BJ (cell line): ENCODE measurements at places on chromosomes 12 and 14.

GRCh38 chr14:89576145-89576927, 159.3 kb upstream of the FOXN3 start:
- no peak for DNase-seq

DNA sequence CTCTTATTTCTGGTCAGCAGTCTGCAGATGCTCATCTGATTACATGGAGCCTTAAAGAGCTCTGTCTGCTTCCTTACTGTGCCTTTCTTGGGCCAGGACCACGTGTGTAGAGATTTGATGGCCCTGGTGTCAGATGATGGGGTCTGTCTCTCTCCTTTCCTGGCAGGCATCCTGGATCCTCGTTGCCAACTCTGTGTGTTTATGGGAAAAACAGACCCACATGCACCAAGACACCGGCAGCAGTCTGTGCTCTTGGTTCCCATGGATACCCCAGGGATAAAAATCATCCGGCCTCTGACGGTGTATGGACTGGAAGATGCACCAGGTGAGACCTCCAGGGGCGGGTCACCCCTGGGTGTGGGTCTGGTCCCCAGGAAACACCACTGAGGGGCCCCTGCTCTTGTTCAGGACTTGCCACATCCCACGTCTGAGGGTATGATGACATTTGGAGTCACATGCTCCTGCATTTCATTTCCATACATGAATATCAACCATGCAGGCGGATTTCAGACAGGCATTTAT, 18.5 kb upstream of the ALDH2 start:
- DNase-seq = no peak

GRCh38 chr12:111201036-111201435, 167.9 kb downstream of the PHETA1 start:
- DNase-seq = no peak

DNA sequence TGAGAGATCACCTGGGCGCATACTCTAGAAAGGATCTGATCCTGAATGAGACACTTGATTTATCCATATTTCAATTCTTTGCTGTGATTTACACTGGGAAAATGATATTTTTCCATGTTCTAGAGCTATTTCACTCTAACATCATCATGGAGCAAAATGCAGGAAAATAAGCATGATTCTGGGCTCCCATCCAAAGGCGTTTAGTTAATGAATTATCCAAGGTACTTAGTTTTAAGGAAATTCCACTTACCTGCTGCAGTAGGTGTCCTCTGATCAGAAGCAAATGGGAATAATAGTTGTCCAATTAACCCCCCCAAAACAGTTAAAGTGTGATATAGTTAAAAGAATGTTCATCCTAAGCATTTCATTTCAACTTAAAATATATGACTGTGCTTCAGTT, 204.5 kb upstream of the PRKD1 start:
- DNase-seq = no peak

DNA sequence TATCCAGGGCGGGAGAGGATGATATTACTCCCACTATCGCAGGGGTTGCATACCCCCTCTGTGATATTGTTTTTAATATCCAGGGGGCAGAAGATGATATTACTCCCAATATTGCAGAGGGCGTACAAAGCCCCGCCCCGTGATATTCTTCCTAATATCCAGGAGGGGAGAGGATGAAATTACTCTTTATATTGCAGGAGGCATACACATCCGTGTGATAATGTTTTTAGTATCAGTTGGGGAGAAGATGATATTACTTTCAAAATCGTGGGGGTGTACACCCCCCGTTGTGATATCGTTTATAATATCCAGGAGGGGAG, 52.9 kb upstream of the OXA1L start:
- DNase-seq = no peak

- DNase-seq = no peak
Measured at GRCh38 chr12:105742567-105742874, 396.2 kb downstream of the NUAK1 start.

GRCh38 chr12:19085090-19085489, 44.4 kb upstream of the PLEKHA5 start:
- DNase-seq = no peak

DNA sequence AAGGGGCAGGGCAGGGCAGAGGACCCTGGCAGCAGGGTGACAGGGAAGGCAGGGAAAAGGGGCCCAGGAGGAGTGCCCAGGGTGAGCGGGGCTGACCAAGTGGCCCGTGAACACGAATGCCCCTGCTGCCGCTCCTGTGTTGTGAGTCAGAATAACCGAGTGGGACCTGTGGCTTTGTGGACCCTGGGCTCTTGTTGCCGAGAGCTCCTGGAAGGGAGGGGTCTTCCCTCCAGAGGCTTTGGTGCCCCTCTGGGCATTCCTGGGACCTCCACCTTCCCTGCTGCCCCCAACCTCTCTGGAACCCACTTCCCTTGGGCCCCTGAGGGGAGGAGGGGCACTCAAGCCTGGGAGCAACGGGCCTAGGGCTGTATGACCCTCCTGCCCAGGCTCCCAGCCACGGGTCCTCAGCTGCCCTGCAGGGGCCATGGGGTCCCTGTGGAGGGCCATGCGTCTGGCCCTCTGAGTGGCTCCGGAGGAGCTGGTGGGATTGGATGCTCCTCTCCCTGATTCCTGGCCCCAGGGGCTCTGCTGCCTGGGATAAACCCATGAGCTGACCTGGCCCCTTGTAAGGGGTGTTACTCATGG, 319.4 kb downstream of the TMEM121 start:
- no peak for DNase-seq

DNA sequence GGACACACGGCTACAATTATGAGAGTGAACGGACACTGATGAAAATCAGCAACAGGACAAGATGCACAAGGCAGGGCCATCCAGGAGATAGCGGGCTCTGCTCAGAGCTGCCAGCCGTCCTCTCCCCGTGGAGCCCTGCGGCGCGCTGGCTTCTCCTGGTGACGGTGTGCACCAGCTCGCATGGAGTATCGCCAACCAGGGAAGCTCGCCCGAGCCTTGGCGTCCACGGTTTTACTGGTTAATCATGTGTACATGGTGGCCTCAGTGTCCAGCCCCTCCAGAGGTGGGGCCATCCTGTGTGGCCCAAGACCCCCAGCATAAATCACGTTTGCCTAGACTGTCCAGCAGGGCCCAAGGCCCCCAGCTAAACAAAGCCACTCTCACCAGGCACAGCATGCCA, 31.2 kb upstream of the DYNC1H1 start:
- DNase-seq = no peak

DNA sequence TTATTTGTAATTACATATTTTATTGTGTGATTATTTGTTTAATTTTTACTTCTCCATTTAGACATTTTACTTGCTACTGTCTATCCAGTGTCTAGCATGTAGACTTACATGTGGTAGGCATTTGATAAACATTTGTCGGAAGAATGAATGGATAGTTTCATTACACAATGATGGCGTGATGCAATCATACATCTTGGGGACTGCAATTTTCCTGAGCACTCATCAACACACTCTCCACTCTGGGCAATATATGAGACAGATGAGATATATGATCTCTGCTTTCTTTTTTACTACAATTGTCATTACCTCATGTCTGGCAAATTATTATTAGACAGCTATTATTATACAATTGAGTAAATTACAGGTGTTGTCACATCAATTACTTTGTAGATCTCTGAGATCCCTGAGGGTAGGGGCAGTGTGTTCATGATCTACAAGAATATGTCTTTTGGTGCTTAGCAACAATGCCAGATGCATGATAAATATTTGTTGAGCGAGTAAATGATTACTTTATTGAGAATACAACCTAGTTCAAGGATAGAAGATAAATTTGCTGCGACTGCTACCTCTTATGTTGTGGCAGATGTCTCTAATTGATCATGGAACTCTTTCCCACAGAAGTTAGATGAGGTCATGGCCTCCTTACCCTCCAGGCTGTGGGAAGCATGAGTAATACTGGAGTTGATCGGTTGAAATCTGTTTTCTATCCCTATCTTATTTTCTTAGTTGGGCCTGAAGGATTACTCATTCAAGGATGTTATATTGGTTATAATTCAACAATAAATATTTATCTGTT, 416.0 kb downstream of the LRIG3 start:
- DNase-seq = no peak

DNA sequence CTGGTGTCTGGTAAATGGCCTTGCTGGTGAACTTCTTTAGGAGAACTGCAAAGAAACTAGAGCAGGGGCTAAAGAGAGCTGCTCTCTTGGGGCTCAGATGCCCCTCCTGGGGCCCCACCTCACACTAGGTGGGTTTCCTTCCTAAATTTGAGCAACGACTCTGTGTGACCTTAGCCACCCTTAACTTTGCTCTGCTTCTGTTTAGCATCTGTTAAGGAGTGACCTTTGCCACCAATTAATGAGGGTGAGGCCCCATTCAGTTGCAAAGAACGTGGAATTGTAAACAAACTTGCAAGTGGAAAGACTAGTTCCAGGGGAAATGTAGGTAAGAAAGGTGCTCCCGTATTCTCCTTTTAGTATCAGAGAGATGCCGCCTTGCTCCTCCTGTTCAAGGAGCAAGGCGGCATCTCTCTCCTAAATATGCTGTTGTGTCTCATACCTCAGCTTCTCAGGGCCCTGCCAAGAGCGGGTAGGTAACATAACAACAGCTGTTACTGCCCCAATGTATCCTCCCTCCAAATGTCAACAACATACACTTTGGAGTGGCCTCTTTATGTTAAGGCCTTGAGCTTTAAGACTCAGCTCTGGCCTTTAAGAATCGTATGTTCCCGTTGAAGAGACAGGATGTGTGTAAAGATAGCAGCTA, 77.6 kb upstream of the FUT8 start:
- no peak for DNase-seq

- no peak for DNase-seq
Measured at GRCh38 chr12:46446645-46447044, 74.1 kb upstream of the SLC38A2 start.

- no peak for DNase-seq
Measured at GRCh38 chr12:105292705-105293104, 37.8 kb upstream of the C12orf75 start.

- DNase-seq = peak; percentile 31
Measured at GRCh38 chr14:99579903-99580571, 24.0 kb downstream of the CCDC85C start.

DNA sequence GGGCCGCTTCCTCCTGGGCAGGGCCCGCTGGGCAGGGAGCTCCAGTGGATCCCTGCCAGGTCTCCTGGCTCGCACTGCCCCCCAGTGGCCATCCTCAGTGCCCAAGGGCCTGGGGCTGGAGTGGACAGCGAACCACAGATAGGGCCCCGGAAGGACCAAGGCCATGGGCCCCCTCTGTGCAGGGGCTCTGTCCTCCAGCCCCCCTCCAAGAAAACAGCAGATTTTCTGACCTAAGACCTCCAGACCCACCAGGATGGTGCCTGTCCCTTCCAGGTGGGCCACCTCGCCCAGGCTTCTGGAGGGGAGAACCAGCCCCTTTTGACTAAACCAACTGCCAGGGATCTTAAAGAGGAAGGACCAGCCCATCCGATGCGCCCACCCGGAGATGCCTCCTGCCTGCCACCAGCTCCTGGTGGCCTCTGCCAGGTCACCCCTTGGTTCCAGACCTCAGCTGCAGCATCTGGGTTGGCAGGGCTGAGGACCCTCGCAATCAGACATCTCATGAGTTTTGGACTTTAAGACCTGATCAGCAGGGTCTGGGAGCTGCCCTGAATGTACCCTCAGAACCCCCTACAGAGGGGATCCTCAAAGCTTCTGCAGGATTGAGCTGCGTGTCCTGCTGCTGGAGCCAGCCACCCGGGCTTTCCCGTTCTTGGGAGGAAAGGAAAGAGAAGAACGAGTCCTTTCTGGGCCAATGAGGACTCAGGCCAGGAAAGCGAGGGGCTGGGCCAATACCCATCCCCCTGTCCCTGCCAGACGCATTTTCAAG, 325.8 kb upstream of the DIO3 start:
- no peak for DNase-seq

DNA sequence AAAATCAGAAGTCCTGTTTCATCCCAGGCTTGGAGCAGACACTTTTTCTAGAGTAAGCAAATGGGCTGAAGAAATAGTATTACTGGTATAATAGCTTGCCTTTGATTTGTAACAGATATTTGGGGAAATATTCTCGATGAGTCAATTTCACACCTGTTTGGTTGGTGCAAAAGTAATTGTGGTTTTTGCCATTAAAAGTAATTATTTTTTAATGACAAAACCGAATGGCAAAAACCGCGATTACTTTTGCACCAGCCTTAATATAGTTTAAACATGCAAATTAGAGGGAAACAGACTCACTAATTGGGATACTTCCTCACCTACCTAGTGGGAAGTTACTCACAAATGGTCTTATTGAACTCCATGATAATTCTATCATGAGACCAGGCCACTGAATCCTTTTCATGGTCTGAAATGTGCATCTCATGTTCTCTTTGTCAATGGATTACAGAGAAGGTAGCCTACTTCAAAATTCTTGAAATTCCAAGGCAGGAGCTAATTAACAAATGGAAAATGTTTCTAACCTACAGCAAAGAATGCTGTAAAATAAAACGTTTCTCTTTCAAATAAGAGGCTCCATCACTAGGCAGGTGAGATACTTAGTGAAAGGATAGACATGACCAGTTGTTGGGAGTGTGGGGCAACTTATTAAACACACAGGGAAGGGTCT, 391.3 kb downstream of the EMP1 start:
- DNase-seq = no peak

- DNase-seq = no peak
Measured at GRCh38 chr12:130970908-130971233, 17.2 kb downstream of the ADGRD1 start.

- DNase-seq = no peak
Measured at GRCh38 chr12:68611806-68612160, 1.1 kb downstream of the RAP1B start.

DNA sequence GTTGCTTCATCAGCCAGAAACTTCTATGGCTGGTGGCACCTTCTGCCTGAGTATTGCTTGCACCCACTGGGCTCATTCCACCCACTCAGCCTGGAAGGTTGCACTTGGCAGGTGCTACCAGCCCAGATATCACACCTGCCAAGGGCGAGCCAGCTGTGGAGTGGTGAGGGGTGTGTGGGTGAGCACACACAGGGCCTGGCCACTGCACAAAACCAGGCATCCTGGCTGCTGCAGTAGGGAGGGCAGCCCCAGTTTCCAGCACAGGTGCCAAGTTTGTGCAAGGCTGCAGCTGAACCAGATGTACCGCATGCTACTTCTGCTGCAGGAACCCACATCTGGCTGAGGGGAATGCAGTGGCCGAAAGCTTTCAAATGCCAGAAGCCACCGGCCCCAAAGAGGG, 1147.8 kb downstream of the FSCB start:
- no peak for DNase-seq

DNA sequence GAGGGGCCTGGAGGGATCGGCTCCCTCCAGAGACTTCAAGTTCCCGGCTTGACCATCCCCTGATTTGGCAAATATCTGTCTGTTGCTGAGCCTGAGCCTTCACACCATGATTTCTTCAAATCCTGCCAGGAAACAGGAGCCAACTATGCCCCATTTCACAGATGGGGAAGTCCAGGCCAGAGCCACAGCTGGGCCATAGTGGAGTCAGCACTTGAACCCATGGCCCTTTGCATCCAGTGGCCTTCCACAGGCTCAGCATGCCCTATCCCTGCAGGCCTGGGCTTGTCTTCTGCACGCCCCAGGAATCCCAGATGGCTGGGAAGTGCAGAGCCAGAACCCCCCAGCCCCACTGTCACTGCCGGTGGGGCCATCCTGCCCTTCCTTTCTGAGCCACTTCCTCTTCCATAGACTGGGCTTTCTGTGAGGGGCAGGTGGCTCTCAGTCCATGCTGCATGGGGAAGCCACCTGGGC, 44.9 kb downstream of the CYP46A1 start:
- no peak for DNase-seq

- DNase-seq = no peak
Measured at GRCh38 chr12:104046306-104046705, 3.7 kb downstream of the GLT8D2 start.
